ENCODE measurements at places on chromosomes 5 and 9.

GRCh38 chr5:67404256-67405100, 207.9 kb upstream of the CD180 start:
- no peak for DNase-seq

DNA sequence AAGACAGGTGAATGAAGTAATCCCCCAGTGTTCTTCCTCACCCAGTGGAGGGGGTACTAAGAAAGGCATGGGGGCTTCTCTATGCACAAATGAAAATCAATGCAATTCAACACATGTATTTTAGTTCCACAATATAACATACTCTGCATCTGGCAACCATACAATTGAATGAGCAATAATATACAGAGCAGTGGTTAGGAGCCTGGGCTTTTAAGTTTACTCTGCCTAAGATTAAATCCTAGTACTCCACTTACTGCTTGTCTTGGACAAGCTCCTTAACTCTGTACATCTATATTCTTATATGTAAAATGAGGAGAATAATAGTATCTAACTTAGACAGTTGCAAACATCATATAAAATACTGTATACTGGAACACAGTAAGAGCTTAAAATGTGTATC, 195.4 kb upstream of the TRIM32 start:
- no peak for DNase-seq

DNA sequence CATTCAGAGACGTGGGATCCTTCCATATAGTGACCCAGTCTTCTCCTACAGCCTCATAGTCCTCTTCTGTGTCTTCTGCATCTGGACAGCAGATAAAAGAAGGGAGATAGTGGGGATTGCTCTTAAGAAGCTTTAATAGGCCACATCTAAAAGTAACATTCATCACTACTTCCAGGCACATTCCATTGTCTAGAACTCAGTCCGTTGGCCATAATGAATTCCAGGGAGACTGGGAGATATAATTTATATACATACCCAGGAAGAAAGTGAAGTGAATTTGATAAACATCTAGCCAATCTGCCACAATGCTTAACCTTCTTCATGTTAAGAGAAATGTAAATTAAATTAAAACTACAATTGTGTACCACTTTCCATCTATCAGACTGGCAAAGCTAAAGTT, 22.5 kb upstream of the GLIPR2 start:
- no peak for DNase-seq

GRCh38 chr5:132410451-132411303, 41.2 kb downstream of the SLC22A5 start:
- peak; percentile 91 for DNase-seq

- DNase-seq = peak; percentile 51
Measured at GRCh38 chr9:129665389-129665775, at the start of gene PRRX2. TSS of gene PRRX2 (plus strand) at chr9:129665647. CDS start at chr9:129665868, 221 bp downstream.

GRCh38 chr9:78575081-78575480, 278.2 kb downstream of the PSAT1 start:
- no peak for DNase-seq

DNA sequence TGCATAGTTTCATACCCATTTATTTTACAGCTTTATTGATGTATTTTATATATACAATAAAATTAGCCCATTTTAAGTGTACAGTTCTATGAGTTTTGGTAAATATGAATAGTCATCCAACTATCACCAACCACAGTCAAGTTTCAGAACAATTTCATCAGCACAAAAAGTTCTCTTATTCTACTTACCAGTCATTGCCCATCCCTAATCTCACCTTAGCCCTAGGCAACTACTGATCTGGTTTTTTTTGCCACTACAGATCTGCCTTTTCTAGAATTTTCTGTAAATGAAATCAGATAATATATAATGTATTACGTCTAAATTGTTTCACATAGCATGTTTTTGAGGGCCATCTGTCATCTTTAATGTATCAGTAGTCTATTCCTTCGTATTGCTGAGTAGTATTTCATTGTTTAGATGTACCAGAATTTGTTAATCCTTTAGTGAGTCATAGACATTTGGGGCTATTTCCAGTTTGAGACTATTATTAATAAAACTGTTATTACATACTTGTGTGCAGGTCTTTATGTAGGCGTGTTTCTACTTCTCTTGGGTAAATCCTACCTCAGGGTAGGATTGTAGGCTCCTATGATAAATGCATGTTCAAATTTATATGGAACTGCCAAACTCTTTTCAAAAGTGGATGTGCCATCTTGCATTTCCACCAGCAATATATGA, 198.5 kb upstream of the ADAMTSL1 start:
- no peak for DNase-seq

DNA sequence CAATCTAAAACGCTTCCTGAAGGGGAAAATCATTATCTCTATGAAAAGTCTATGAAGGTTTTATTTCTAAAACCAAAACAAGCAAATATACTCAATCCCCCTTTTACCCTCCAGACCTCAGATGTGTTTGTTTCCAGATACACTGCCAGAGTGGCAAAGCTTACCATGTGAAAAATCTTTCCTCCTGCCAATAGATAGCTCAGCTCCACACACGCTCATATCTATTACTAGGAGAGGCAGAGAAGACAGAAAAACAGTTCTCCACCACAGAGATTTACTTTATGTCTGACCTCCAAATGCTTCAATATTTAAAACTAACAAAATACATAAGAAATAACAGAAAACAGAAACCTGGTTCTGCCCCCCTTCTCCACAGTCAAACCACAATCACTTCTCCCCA, 7.0 kb downstream of the IRX2 start:
- no peak for DNase-seq

DNA sequence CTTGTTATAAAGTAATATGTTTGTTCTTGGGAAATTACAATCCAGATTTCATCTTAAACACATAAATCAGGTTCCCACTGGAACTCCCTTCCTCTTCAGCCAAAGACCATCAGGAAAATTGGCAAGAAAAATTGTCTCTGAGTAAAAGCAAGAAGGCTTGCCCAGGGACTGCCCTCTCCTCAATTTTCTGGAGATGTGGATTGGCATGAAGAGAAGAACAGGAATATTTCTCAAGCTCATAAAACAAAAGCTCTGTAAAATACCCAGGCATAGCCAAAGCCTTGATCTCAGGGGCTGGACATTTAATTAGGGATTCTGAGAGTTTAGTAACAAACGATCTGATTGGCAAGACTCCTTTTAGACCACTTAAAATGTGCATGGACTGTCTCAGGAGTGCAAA, 223.4 kb downstream of the ZNF608 start:
- no peak for DNase-seq

- DNase-seq = no peak
Measured at GRCh38 chr9:98383758-98384157, 128.3 kb upstream of the TBC1D2 start.

DNA sequence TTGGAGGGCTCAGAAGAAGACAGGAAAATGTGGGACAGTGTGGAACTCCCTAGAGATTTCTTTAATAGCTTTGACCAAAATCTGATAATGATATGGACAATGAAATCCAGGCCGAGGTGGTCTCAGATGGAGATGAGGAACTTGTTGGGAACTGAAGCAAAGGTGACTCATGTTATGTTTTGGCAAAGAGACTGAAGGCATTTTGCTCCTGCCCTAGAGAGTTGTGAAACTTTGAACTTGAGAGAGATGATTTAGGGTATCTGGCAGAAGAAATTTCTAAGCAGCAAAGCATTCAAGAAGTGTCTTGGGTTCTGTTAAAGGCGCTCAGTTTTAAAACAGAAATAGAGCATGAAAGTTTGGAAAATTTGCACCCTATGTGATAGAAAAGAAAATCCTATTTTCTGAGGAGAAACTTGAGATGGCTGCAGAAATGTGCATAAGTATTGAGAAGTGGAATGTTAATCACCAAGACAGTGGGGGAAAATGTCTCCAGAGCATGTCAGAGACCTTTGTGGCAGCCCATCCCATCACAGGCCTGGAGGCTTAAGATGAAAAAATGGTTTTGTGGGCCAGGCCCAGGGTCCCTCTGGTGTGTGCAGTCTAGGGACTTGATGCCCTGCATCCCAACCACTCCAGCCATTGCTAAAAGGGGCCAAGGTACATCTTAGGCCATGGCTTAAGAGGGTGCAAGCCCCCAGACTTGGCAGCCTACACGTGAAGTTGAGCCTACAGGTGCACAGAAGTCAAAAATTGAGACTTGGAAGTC, 463.7 kb upstream of the TLE4 start:
- DNase-seq = no peak

GRCh38 chr9:23739753-23740152, 86.3 kb downstream of the ELAVL2 start:
- no peak for DNase-seq

DNA sequence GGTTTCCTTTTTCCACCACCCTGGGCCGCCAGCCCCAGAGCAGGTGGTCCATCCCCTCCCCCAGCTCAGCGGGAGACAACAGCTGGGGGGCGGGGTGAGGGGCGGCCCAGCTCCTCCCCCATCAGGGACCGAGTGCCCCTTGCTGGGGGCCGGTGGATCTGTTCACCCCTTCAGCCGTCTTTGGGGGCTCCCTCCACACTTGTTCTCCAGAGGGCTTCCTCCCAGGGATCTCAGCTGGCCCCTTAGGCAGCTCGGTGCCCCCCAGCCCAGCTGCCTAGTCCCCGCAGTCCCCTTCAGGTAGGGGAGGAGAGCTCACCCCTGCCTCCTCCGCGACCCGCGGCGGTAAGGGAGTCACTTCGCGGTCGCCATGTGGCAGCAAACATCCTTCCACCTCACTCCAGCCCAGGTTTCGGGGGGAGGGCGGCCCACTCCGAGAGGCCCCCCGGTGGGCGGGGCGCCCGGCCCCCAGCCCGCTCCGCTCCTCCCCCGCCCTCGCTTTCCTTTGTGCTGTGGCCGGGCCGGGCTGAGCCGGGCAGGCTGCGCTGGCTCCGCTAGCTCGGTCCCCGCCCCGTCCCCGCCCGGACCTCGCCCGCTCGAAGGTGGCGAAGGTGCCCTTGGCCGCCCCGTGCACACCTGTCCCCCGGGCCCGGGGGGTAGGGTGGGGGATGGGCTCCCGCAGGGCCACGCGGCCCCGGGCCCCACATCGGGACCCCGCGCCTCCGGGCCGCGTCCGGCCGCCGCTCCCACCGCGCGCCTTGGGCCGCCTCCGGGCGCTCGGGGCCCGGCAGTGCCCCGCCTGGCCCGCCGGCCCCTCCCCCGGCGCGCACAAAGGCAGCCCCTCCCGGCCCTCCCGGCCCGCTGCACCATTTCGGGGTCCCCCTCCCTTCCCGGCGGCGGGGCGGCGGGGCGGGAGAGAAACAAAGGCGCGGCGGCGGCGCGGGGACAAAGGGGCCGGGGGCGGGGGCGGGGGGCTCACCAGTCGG, 683 bp downstream of the DBN1 start:
- peak; percentile 89 for DNase-seq

GRCh38 chr9:5110867-5111681, 74.4 kb downstream of the INSL6 start:
- DNase-seq = no peak

GRCh38 chr5:14445576-14446290, 135.9 kb upstream of the OTULINL start:
- DNase-seq = no peak

GRCh38 chr5:98217138-98217537, 556.3 kb upstream of the RGMB start:
- DNase-seq = no peak

- DNase-seq = no peak
Measured at GRCh38 chr5:135341696-135342550, 57.1 kb downstream of the MACROH2A1 start.

GRCh38 chr9:108615152-108615551, 240.6 kb downstream of the ACTL7B start:
- no peak for DNase-seq

GRCh38 chr9:93654351-93654961, 78.1 kb downstream of the PHF2 start:
- no peak for DNase-seq

- DNase-seq = no peak
Measured at GRCh38 chr5:81125959-81126358, 107.2 kb upstream of the CKMT2 start.

DNA sequence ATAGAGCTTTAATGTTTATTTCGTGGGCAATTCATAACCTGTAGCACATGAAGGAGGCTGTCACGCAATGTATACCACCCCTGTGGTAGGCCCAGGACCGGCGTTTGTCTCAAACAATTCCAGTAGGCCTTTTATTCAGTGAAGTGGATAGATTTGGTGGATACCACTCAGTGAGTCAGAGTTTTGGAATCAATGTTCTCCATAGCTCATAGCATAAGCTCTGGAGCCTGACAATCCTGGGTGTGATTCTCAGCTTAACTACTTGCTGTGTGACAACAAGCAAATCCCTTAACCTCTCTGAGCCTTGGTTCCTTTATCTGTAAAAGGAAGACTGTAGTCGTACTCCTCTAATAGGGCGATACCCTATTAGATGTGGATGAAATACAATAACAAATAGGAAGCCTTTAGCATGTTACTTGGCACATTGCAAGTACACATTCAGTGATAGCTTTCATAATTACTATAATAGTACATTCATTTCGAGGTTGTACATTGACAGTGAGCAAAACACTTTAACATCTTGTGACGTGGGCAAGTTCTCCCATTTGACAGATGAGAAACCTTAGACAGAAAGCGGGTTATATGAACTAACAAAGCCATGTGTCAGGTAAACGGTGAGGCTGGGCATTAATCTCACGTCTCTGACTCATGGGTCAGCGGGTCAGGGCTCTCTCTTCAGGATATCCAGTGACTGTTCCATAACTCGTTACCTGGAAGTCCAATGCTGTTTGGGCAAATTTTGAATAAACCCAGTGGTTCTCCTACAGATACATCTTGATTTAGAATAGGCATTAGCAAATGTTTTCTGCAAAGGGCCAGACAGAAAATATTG, 130.8 kb downstream of the C9orf152 start:
- peak; percentile 4 for DNase-seq

GRCh38 chr5:62643556-62644451, 65.2 kb downstream of the LRRC70 start:
- no peak for DNase-seq

DNA sequence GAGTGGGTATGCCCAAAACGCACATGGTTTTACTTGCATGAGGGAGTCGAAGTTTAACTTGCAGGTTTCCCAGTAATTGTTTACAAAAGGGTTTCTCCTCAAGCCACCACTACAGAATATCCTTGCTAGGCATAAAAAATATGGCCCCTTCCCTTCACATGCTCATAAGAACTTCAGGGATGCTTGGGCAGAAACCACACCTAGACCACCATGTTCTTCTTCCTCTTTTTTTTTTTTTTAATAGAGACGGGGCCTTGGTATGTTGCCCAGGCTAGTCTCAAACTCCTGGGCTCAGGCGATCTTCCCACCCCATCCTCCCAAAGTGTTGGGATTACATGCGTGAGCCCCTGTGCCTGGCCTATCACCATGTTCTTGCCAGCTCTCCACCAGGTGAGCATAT, 18.6 kb upstream of the PLIN2 start:
- DNase-seq = no peak

DNA sequence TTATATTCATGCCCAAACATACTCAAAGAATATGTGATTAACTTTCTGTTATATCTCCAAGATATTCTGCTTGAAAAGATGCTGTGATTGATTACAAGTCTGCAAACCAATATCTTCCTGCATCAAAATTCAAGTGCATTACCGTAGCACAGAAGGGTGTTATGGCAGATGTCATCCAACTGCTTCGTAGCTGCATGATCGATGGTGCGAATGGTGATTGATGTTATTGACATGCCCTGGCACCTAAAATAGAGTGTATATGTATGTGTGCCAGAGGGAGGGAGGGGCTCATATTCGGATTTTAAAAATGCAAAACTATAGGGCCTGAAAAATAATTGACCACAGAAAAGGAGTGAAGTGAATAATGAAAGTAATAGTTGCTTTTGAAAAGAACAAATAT, 882.1 kb upstream of the NUDT12 start:
- no peak for DNase-seq

- no peak for DNase-seq
Measured at GRCh38 chr5:10743526-10743925, 17.5 kb downstream of the DAP start.

- no peak for DNase-seq
Measured at GRCh38 chr9:93115486-93116071, 18.5 kb downstream of the NINJ1 start.

- no peak for DNase-seq
Measured at GRCh38 chr9:17856995-17857394, 278.1 kb downstream of the SH3GL2 start.

Measured in activated T-cell treated with anti-CD3 and anti-CD28 coated beads, Interleukin-2, amount 50 U/mL, for 72 hours (primary cell).